ENCODE measurements at places on chromosomes 2 and 18. TPM values are rescaled to one million over a fixed set of nuclear protein-coding genes. Genes with fewer than 3 reads are reported as not detected.

FTCDNL1 gene
- 1.5 TPM for total RNA-seq

SKA1 gene
- 1.6 TPM for total RNA-seq

GPR155 gene
- 3.5 TPM for total RNA-seq

RASGRP3 gene
- total RNA-seq, result 10.2 TPM

CNGA3 gene
- total RNA-seq, result 0.44 TPM

TXNDC2 gene
- total RNA-seq, result not detected

CD302 gene
- total RNA-seq, result 3.2 TPM

ZNF142 gene
- total RNA-seq, result 17.4 TPM

MYO5B gene
- 63.3 TPM for total RNA-seq

TYMS gene
- total RNA-seq, result 29.6 TPM

RPRM gene
- total RNA-seq, result not detected

HOXD4 gene
- not detected for total RNA-seq

UNC80 gene
- total RNA-seq, result not detected

GRCh38 chr18:13611142-13611600 lies 115.2 kb downstream of the FAM210A start:
- no peaks in the 10 kb centered on the region for H3K36me3 ChIP-seq
- H3K4me1 ChIP-seq, result peaks cover 45% of the 10 kb centered on the region
- H3K4me3 ChIP-seq, result no peak overlapping the region
- DNase-seq, result no peak
- H3K27me3 ChIP-seq, result no peaks in the 10 kb centered on the region

DNA sequence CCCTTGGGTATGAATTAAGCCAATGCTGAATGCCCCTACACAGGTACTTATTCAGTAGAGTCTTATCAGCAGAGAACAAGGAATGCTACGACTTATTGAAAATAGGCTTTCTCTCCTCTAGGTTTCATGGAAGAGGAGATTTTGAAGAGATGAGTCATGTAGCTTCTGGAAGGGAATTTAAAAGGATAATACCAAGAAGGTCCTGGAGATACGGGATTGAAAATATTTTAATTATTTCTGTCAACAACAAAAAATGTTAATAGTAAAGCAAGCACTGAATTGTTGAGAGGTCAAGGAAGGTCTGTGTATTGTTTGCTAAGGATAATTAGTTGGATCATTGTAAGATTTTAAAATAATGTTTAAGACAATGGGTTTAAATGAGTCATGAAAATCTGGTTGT lies 293.0 kb upstream of the SPHKAP start:
- no peaks in the 10 kb centered on the region for H3K27me3 ChIP-seq
- no peak overlapping the region for H3K27ac ChIP-seq
- H3K4me1 ChIP-seq, result no peaks in the 10 kb centered on the region
- no peak overlapping the region for H3K4me3 ChIP-seq
- no peaks in the 10 kb centered on the region for H3K36me3 ChIP-seq
- DNase-seq, result no peak

DNA sequence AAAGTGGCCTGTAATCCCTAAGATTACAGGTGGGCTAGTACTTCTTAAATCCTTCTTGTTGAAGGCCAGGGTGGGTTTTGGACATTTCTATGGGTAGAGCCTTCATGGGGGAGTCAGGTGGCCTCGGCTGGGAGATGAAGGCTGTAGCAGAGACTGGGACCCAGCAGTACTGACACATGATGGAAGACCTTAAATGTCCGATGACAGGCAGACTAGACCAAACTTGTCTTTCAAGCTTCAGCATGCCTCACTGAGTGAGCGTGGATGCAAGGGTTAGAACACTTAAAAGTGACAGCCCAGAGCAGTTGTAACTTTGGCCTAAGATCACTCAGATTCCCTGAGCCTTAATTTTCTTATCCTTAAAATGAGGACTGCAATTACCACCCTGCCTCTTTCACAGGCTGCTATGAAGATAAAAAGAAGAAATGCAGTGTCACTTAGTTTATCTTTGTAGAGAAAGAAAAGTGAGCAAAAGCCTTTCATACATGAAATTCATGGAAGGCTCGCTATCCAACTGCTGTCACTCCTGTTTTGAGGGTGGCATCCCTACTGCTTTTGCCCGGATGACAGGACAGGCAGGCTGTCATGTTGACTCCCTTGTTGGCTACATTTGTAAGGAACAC lies 19.5 kb downstream of the PLEK start:
- H3K4me1 ChIP-seq, result peaks cover 22% of the 10 kb centered on the region
- no peak for DNase-seq
- H3K36me3 ChIP-seq, result no peaks in the 10 kb centered on the region
- no peak overlapping the region for H3K4me3 ChIP-seq
- H3K27ac ChIP-seq, result no peak overlapping the region

- H3K36me3 ChIP-seq, result no peaks in the 10 kb centered on the region
- H3K27ac ChIP-seq, result no peak overlapping the region
- H3K4me1 ChIP-seq, result peaks cover 6% of the 10 kb centered on the region
- no peak overlapping the region for H3K4me3 ChIP-seq
- H3K27me3 ChIP-seq, result no peaks in the 10 kb centered on the region
- no peak for DNase-seq
Measured at GRCh38 chr2:208010506-208010905, 14.8 kb downstream of the PLEKHM3 start.

DNA sequence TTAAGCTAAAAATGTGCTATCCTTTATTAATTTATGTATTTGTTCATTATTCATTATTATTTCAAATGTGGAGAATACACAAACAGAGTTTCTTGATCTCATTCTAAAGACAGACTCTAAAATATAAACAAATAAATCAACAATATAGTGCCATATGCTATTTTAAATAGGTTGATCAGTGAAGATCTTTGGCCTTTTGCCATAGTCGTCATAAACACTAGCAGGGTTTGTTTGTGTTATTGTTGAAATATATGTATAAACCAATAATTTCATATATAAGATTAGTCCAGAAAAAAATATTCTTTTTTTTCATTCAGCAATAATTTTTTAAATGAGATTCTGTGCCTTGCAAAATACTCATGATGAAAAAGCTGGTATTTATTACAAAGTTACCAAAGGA lies 62.1 kb upstream of the KYNU start:
- no peaks in the 10 kb centered on the region for H3K27me3 ChIP-seq
- no peaks in the 10 kb centered on the region for H3K4me1 ChIP-seq
- DNase-seq, result no peak
- no peak overlapping the region for H3K4me3 ChIP-seq

DNA sequence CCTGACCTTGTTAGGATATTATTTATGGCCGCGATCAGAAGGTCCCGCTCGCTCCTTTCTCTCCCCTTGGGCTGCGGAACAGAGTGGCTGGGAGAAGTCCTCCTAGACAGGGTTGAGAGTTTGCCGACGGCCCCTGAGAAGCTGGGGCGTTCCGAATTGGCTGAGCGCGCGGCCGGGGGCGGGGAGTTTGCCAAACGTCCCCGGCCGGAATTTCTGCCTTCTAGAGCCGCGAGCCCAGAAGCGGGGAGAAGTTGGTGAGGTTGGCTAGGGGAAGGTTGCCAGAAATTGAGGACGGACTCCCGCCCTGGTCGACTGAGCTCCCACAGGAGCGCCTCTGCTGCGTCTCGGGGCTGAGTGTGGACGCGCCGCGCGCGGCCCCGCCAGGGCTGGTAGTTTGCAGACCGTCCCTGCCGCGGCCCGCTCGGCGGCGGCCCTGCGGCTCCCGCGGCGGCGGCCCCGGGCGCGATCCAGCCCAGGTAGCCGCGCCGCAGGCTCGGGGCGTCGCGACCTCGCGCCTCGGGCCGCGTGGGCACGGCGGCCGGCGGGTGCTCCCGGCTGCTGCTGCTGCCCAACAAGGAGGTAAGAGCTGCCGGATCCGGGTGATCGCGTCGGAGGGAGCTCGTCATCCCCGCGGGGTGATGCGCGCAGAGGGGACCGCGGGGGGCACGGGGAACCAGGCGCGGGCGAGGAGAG lies 134.0 kb upstream of the MGAT5 start:
- peaks cover 53% of the 10 kb centered on the region for H3K4me1 ChIP-seq
- peak; percentile 37 for DNase-seq
- H3K4me3 ChIP-seq, result peak overlapping the region; percentile 94
- no peaks in the 10 kb centered on the region for H3K27me3 ChIP-seq
- H3K27ac ChIP-seq, result peak overlapping the region; percentile 96

- H3K27me3 ChIP-seq, result no peaks in the 10 kb centered on the region
- H3K36me3 ChIP-seq, result peaks cover 13% of the 10 kb centered on the region
- no peak overlapping the region for H3K4me3 ChIP-seq
- DNase-seq, result no peak
Measured at GRCh38 chr18:79695269-79695668, 15.7 kb downstream of the CTDP1 start.

GRCh38 chr2:98912957-98913915 lies 22.8 kb downstream of the CRACDL start:
- peaks cover 84% of the 10 kb centered on the region for H3K4me1 ChIP-seq
- H3K27ac ChIP-seq, result peak overlapping the region; percentile 76
- peaks cover 17% of the 10 kb centered on the region for H3K27me3 ChIP-seq

GRCh38 chr2:141942006-141942789 lies 188.6 kb downstream of the LRP1B start:
- no peak for DNase-seq
- H3K27me3 ChIP-seq, result no peaks in the 10 kb centered on the region
- H3K36me3 ChIP-seq, result no peaks in the 10 kb centered on the region
- H3K27ac ChIP-seq, result no peak overlapping the region

DNA sequence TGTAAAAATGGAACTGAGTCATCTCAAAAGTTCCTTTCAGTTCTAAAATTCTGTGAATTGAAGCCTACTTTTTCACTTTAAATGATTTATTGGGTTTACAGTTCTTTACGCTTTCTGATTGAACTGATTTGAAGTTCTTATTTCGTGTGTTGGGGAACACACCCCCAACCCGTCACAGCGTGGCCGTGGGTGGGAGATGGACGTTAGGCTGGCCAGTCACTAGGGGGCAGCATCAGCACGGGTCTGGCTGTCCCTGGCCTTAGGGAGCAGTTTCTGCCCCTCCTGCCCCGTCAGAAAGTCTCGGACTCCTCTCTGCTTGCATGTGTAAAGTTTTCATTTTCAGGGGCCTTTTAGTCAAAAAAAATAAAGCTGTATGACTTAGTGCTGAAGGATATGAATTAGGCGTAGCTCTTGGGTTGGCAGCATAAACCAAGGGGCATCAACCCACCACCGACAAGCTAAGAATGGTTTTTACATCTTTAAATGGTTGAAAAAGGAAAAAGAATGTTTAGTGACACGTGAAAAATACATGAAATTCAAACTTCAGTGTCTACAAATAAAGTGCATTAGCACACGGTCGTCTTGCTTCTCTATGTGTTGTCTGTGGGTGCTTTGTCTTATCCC lies 63.4 kb downstream of the ZCCHC2 start:
- H3K4me3 ChIP-seq, result no peak overlapping the region
- no peaks in the 10 kb centered on the region for H3K36me3 ChIP-seq
- H3K4me1 ChIP-seq, result peaks cover 24% of the 10 kb centered on the region
- no peak for DNase-seq
- H3K27me3 ChIP-seq, result no peaks in the 10 kb centered on the region
- no peak overlapping the region for H3K27ac ChIP-seq

DNA sequence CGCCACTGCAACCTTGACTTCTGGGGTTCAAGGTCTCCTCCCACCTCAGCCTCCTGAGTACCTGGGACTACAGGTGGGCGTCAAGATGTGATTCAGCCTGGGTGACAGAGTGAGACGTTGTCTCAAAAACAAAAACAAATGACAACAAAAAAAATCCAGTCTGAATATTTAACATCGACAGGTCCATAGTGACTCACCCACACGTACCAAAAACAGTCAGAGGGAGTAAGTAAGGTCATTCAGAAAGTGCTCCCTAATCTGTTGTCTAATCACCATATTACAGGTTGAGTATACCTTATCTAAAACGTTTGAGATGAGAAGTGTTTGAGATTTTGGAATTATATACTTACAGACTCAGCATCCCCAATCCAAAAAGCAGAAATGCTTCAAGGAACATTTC lies 24.4 kb downstream of the SAP130 start:
- no peaks in the 10 kb centered on the region for H3K27me3 ChIP-seq
- no peak for DNase-seq
- no peaks in the 10 kb centered on the region for H3K4me1 ChIP-seq
- H3K27ac ChIP-seq, result no peak overlapping the region
- H3K4me3 ChIP-seq, result no peak overlapping the region

- no peak for DNase-seq
- no peaks in the 10 kb centered on the region for H3K4me1 ChIP-seq
- no peaks in the 10 kb centered on the region for H3K27me3 ChIP-seq
- no peaks in the 10 kb centered on the region for H3K36me3 ChIP-seq
- no peak overlapping the region for H3K4me3 ChIP-seq
- no peak overlapping the region for H3K27ac ChIP-seq
Measured at GRCh38 chr2:186918495-186918894, 69.5 kb upstream of the ZSWIM2 start.

DNA sequence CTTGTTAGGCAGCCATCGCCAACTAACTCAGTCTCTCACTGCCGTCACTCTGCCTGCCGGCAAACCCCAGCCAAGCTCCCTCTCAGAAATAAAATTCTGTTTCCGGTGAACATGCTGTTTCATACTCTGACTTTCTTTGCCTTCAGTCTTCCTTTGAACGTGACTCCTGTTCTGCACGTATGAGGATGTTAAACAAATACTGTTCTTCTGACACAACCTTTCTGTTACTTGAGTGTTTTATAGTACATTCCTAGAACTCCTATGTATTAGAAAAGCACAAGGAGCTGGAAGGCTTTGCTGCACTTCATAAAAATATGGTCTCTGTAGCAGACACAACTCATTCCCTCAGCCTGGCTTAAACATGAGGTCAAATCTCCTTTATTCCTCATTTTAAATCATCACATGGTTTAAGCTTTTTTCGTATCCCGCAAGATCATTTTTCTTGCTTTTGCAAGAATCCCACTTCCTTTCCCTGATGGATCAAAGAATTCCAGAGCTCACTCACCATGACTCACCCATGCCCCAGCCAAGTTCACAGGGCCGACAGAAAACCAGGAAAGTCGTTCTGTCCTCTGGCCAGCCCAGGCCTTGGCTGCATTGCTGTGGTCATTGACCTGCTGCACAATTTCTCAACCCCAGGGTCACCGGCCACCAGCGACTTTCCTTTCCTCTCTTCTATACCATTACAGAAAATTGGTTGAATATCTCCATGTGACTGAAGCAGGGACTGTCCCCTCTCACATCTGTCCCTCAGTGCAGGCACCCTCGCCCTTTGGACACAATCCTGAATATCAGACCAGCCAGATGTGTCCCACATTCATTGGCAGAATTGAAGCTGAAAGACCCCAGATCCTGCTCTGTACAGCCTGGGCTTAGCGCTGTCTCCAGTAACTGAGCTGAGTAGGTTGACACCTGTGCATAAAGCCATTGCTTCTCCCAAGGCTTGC lies 183.1 kb upstream of the ARL4C start:
- H3K4me1 ChIP-seq, result peaks cover 35% of the 10 kb centered on the region
- no peak overlapping the region for H3K4me3 ChIP-seq
- H3K36me3 ChIP-seq, result no peaks in the 10 kb centered on the region
- peaks cover 30% of the 10 kb centered on the region for H3K27me3 ChIP-seq
